ENCODE measurements at places on chromosomes 4 and X. TPM values are rescaled to one million over a fixed set of nuclear protein-coding genes. Genes with fewer than 3 reads are reported as not detected.

Gene UGT8
- total RNA-seq: 2.1 TPM

Gene PNMA3
- total RNA-seq: 0.29 TPM

Gene NSD2
- total RNA-seq: 35.3 TPM

Gene WAS
- total RNA-seq: 4.8 TPM

Gene HTR2C
- total RNA-seq: not detected

Gene NR0B1
- 0.88 TPM for total RNA-seq

Gene GPR82
- total RNA-seq: 0.50 TPM

Gene CENPVL1
- total RNA-seq: not detected

Gene ZNF595
- 28.2 TPM for total RNA-seq

Gene SORCS2
- total RNA-seq: 1.1 TPM

Gene HSFX3
- total RNA-seq: not detected

- no peak for DNase-seq
Observed at GRCh38 chr4:74402692-74403456, 37.9 kb downstream of the EREG start.

DNA sequence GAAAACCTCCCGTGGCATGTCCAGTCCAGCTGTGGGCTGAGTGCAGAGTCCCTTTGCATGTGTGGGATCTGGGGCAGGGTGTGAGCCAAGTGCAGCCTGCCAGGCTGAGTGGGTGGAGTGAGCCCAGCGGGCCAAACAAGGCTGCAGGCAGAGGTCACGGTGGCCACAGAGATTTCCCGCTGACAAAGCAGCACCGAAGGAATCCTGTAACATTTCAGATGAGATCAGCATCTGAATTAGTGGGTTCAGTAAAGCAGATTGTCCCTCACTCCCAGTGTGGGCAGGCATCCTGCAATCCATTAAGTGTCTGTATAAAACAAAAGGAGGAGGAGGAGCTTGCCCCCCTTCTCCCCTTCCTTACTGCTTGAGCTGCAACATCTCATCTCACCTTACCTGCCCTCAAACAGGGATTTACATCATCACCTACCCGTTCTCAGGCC, 324.4 kb downstream of the FAT4 start:
- DNase-seq: no peak

DNA sequence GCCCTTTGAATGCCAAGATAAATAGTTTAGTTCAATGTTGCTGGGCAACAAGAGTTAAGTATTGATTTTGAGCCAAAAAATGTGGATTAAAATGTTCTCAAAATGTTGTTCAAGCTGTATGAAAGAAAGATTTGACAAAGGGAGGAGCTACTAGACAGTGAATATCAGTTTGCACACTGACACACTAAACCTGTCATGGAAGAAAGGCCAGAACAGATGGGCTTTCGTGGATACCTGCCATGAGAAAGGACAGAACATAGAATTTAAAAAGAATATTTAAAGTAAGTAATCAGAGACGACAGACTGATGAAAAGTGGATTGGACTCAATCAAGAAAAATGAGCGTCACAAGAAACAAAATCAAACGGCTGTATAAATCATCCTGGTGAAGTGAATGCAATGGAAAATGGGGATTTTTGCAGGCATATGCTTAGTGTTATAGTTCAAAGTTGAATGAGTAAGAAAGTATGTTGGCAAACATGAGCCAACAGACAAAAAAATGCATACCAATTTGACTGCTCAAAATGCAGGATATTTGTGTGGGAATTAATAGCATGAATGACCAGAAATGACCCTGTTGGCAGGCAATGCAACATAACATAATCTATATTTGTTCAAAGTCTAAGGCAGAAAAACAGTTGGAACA, 7.4 kb downstream of the PCDH18 start:
- DNase-seq: no peak

DNA sequence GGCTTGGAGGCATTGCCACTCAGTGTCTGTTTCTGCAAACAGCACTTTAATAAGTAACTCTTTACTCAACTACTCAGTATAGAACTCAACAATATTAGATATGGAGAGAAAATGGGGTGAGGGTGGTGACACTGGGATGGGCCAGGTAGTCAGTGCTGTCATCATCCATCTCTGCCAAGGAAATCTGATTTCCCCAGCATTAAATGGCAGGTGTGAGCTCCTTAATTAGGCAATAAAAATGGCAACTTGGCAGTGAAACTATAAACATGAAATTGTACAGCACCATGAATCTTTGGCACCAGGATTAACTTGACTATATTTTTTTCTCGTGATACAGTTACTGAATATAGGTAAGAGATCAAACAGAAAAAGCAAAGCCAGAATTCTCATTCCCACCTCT, 146.2 kb downstream of the GLRA2 start:
- no peak for DNase-seq

DNA sequence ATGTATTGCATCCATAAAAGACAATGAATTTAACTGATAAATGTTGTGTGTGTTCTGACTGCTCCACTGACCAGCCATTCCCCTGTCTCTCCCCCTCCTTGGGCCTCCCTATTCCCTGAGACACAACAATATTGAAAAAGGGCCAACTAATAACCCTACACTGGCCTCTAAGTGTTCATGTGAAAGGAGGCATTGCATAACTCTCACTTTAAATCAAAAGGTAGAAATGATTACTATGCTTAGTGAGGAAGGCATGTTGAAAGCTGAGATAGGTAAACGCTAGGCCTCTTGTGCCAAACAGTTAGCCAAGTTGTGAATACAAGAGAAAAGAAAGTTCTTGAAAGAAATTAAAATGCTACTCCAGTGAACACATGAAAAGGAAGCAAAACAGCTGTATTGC, 152.7 kb downstream of the POU4F2 start:
- no peak for DNase-seq

- DNase-seq: no peak
Observed at GRCh38 chr4:2007804-2008670, 737 bp downstream of the NELFA start.

DNA sequence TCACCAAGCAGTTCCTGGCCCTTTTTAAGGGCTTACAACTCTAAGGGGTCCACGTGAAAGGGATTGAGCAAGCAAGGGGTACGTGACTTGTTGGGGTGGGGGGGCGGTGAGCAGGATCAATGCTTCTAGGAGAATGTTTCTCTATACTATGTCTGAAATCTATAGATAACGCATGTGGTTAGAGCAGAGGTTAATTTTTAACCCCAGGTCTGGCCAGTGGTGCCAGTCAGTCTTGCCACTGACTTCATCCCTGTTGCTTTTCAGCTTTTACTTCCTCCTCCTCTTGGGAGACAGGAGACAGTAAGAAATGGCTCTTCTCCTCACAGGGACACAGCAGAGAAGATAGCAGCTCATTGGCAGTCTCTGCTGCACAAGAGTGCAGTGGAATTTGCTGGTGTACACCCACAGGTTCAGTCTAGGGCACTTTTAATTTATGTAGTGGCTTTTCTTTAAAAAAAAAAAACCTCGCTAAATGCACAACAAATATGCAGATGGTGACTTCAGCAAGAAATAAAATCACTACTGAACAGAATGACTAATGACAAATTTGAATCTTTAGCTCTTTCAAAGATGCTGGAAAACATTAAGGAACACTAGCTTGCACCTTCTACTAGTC, 190.5 kb downstream of the CCNG2 start:
- DNase-seq: no peak

DNA sequence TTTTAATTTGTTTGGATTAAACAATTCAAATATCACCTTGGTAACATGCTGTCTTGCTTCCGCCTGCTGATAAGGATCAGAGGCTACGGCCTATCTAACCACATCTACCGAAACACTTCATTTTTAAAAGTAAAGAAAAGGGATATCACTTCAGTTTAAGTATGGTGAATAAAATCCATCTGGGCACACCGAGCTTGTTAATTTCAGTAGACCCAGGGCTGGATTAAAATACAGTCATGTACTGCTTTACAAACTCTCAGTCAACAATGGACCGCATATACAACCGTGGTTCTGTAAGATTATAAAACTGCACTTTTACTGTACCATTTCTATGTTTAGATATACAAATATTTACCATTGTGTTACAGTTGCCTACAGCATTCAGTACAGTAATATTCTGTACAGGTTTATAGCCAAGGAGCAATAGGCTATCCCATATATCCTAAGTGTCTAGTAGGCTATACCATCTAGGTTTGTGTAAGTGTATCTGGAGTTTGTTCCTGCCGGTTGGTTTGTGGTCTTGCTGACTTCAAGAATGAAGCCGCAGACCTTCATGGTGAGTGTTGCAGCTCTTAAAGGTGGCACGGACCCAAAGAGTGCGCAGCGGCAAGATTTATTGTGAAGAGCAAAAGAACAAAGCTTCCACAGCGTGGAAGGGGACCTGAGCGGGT, 40.0 kb downstream of the SEPTIN11 start:
- no peak for DNase-seq

- no peak for DNase-seq
Observed at GRCh38 chr4:187135878-187136277, 412.2 kb upstream of the FAT1 start.

- DNase-seq: no peak
Observed at GRCh38 chr4:81180916-81181315, 34.1 kb downstream of the PRKG2 start.

GRCh38 chrX:77788050-77788449, 2.0 kb upstream of the ATRX start:
- DNase-seq: no peak

DNA sequence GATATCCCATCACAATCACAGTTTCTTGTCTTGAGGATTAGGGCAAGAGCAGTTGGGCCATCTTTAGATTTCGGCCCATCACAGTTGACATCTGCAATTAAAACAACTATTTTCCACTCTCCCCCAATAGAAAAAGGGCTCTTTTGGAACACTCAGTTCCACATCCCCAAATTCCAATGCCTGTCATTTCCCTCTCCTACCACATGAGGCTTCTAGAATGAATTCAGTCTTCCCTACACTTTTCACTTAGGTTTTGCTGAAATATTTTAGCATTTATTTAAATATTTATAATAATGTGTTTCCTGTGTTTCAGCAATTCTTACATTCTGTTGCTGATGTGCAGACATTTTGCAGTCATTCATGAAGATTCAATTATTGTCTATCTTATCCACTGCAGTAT, 118.4 kb downstream of the COX18 start:
- no peak for DNase-seq

GRCh38 chrX:57771689-57772088, 91.6 kb upstream of the NLRP2B start:
- DNase-seq: no peak

DNA sequence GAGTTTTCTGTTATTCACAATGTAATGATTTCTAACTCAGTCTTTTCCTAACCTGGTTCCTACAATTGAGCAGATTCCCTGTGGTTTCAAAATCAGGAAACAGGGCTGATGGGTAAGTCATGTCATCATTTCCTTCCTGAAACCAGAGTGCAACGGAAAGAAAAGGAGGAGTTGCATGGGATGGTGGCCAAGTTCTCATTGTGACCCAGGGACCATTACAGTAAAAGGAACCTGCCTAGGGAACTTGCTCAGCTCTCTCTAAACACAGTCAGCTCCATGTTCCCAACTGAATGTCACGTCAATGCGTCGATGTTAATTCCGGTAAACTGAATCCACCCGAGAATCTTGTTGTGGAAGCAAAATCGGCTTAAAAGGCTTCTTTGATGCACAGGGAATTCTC, 51.2 kb downstream of the LGI2 start:
- no peak for DNase-seq

DNA sequence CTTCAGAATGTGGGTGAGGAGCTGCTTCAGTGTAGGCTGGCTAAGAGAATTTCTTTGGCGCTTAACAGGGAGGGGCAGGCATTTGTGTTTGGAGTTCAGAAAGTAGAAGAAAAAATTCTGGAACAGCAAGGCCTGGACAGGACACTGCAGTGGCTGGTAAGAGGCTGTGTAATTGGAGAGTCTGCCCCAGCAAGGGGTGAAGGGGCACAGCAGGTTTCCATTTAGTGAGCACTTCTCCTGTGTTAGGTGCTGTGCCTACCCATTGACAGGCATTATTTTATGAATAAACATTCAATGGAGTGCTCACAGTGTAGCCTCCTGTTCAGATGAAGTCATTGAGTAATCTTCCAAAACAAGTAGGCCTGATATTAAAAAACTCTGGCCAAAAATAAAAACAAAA, 10.7 kb upstream of the CPE start:
- no peak for DNase-seq

GRCh38 chr4:156615066-156615531, 356.5 kb downstream of the PDGFC start:
- no peak for DNase-seq

GRCh38 chr4:68021185-68021584, 57.9 kb upstream of the TMPRSS11A start:
- DNase-seq: no peak

Measured in esophagus squamous epithelium (tissue), 5 donors.